NCI-H2029 (cell line): ENCODE measurements at places on chromosomes 7 and 10.
A peak's percentile ranks its signal among the peaks of the same experiment; 100 is the strongest.

DNA sequence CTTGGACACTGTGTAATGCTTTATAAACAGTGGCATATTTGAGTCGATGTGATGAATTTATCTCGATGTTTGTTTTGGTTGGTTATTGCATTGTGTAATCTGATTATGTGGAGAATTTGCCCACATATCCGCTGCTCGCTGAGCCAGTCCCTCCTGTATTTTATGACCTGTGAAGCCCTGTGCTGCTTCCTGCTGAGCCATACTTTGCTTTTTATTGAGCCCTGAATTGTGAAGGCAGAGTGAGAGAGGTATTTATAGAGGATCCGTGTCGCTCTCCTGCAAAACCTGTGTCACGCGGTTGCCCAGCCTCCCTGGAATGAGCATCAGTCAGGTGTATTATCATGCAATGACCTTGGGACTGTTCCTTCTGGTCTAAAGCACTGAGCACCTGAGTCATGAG lies 253.7 kb downstream of the ARHGAP21 start:
- DNase-seq = peak; percentile 27

GRCh38 chr10:109618748-109619147 lies 304.6 kb downstream of the XPNPEP1 start:
- no peak for DNase-seq

DNA sequence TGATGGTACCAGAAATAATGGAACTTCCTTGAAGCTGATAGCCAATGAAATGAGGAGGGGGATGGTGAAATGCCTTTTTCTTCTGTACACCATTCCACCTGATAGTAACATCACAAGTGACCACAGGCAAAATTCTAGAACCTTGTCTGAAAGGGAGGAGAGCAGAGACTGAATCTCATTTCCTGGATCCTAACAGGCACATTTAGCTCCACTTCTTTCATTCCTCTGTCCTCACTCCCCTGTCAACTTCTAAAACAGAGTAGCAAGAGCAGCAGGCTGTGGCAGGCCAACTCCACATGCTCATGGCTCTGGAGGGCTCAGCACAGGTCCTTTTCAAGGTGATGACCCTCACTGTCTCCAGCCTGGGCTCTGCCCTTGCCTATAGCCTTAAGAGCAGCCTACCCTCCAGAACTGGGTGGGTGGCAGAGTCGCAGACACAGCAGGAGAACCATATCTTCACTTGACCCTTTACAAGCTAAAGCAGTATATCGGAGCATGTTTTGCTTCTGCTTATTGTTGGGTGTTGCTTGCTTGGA lies at the start of gene LRRC18:
TSS of gene LRRC18 (minus strand) at position 51 of the 536 bp plus-strand sequence. CDS start 25,685 bp downstream, outside the sequence.
- no peak for DNase-seq

DNA sequence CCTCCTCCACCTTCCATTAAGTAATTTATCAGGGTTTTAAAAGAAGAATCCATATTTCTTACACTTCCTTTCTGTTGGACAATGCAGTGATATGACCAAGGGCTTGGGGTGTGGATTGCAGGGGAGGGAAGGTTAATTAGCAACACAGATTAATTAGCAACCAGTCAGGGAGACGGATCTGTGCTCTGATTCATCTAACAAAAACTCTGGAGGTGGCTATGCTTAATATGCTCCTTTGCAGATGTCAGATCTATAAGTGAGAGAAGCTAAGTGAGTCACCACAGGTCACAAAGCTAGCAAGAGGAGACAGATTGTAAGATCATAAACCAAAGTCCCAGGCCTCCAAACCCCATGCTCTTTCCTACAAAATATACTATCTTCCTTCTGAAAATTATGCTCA lies 178.8 kb upstream of the ITGB1 start:
- DNase-seq = no peak
